ELR (cell line): ENCODE measurements at places on chromosomes 12 and 14.

DNA sequence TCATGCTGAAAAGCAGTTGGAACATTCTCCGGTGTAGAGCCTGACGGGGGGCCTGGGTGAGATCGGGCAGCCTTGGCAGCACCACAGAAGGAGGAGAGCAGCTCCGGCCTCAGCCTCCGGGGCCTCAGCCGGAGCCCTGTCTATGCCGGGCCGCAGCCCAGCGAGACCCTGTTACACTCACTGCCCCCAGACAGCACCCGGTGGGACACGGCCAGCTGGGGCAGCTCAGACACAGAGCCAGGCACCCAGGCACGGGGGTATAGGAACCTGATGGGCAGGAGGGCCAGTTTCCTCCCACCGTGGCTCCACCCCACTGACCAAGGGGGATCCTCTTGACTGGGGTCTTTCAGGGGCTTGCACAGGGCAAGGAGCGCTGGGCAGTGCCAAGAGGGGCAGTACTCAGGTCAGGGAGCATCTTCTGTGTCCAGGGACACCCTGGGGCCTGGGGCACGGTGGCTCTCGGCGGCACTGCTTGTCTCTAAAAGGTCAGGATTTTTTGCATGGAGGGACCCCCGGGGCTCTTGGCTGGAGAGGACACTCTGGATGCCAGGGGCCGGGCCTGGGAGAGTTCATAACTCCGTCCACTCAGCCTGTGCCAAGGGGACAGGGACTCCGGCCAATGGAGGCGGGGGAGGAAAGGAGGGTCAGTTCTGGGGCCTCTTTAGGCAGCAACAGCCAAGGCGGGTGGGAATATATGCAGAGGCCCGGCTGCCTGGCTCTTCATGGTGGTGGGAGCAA, 9.4 kb downstream of the INF2 start:
- DNase-seq = no peak

DNA sequence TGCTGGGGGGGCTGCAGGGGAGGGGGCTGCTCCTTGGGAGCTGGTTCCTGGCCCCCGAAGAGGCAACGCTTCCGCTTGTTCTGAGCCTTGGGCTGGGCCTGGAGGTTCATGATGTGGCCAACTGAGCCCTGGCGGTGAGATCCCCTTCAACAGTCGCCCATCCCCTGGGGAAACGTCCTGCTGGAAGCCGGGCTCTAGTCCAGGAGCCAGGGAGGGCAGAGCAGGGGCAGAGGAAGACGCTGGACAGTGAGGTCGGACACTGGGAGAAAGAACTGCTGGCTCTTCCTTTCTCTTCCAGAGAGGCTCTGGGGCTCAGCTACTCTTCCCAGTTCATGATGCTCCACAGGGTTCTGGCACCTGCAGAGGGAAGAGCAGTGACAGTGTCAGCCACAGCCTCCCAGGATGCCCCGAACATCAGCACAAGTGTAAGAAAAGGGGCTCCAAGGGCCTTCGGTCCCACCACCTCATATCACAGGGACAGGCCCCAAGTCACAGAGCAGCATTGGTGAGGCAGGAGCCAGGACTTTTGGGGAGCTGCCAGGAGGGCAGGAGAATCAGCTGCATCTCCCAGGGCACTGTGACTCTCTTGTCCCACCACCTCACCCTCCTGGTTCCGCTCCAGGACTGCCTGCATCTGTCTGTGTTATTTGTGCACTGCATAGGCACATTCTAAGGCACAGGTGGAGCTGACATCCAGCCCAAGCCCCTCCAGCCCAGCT, 25.9 kb upstream of the PNMA1 start:
- DNase-seq = no peak

DNA sequence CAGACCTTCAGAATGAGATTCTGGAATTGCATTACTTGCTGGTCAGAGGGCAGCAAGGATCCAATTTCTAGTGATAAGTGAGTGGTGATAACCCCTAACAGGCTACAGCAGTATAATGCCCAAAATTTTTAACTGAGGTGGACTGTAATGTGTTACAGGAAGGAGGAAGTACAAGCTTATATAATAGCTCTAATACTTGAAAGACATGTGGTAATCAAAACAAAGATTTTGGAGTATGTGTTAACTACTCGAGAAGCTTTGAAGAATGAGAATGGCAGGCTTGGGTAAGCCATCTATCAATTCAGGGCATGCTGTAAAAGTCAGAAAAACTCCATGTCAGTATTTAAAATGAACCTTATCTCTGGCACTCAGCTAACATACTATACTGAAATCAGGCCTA, 70.5 kb downstream of the ANKS1B start:
- DNase-seq = no peak

- DNase-seq = no peak
Measured at GRCh38 chr12:85191-85666, 18.7 kb downstream of the IQSEC3 start.

GRCh38 chr12:132545164-132545953, 55.4 kb downstream of the FBRSL1 start:
- DNase-seq = no peak

DNA sequence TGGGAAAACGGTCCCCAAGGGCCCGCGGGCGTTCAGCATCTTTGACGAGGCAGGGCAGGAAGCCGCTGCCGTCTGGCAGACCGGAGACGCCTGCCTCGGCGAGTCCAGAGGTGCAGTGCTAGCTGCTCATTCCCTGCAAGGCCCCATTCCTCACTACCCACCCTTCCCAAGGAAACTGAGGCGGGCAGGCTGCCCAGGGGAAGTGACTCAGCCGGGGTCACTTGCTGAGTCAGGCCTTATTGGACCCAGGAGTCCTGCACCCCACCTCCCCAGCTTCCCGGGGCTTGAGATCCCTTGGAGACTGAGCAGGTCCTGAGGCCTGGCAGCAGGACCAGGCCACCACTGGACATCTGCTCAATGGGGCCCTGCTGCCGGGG, 3.7 kb downstream of the SH2B3 start:
- peak; percentile 69 for DNase-seq

DNA sequence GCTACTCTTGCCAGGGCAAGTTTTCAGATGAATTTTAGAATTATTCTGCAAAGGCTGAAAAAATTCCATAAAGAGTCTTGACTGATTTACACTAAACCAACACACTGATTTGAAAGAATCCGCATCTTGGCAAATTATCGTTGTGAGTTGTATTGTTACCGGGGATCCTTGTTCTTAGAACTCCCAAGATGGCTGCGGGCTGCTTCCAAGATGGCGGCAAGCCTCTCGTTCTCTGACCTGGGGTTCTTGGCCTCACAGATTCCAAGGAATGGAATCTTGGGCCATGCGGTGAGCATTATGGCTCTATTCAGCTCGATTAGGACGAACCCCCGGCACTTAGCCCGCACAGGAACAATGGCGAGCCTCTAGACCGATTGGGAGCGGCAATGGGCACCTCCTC, 132.5 kb downstream of the ZNF664 start:
- no peak for DNase-seq

- no peak for DNase-seq
Measured at GRCh38 chr14:37088356-37089215, 83.8 kb downstream of the SLC25A21 start.

DNA sequence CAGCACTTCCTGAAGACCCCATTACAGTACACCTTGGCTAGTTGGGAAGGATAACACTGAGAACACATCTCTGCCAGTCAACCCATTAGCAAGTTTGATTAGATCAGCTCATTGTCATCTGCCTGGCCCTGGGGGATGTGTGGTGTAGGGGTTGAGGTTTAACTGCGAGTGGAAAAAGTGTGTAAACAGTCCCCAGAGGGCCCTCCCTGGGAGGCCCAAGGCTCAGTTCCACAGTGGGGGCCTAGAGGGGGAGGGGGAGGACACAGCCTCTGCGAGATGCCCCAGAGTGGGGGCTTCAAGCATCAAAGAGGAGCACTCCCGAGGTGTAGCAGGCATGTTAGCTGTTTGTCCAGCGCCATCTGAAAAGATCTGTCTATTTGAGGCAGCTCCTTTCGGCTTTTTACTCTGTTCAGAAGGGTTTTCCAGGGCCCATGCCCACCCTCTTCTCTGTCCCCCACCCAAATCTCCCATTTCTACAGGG, 344 bp downstream of the LPAR5 start:
- DNase-seq = no peak

GRCh38 chr12:112418608-112419296, at the start of gene PTPN11:
TSS of gene PTPN11 (plus strand) at chr12:112418947. CDS start at chr12:112419112, 165 bp downstream.
- DNase-seq = peak; percentile 88

- no peak for DNase-seq
Measured at GRCh38 chr12:113131556-113131955, 4.0 kb downstream of the RASAL1 start.

DNA sequence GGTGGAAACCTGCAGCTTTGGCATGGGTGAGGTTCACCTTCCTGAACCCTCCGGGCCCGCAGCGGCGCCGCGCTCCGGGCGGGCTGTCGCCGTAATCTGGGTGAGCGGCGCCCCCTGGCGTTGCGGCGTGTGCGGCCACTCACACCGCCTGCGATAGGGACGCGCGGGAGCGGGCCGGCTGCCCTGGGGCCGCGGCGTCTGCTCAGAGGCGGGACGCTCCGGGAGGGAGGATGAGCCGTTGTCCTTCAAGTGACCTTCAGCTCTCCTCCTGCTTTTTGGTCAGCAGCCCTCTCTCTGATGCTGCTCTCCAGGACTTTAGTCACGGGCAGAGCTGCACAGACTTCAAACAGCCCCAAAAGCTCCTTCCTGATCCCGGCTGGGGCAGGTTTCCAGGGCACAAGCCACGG, 211.7 kb upstream of the FKBP4 start:
- peak; percentile 63 for DNase-seq

- DNase-seq = peak; percentile 96
Measured at GRCh38 chr12:25151476-25151875, 43.5 kb downstream of the DNAI7 start.

- peak; percentile 75 for DNase-seq
Measured at GRCh38 chr12:54479421-54479820, 6.0 kb upstream of the GTSF1 start.

GRCh38 chr12:117155278-117156060, 34.8 kb downstream of the FBXO21 start:
- peak; percentile 77 for DNase-seq

GRCh38 chr12:49748306-49748705, 6.9 kb downstream of the TMBIM6 start:
- DNase-seq = no peak

DNA sequence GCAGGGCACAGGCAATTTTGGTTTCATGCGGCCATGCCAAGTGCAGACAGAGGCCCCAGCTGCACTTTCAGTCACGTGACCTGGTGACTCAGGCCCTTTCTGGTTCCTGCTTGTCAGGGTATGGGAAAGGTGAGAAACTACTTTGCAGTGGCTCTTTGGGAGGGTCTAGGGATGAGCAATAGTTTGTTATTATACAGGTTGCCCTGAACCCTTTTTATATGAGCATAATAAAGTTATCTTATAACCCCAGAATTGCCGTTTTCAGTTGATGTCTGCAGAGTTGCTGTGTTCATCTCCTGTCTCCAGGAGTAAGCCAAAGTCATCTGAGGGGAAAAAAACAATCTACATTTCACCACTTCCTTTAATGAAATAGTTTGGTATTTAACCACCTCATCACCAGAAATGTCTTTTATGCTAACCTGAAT, 30.9 kb upstream of the EMP1 start:
- DNase-seq = peak; percentile 80

- no peak for DNase-seq
Measured at GRCh38 chr14:99747167-99747566, 46.0 kb upstream of the EML1 start.

- no peak for DNase-seq
Measured at GRCh38 chr12:3646561-3647241, 106.2 kb downstream of the CRACR2A start.

- peak; percentile 21 for DNase-seq
Measured at GRCh38 chr12:57011438-57012424, 4.6 kb downstream of the TAC3 start.

DNA sequence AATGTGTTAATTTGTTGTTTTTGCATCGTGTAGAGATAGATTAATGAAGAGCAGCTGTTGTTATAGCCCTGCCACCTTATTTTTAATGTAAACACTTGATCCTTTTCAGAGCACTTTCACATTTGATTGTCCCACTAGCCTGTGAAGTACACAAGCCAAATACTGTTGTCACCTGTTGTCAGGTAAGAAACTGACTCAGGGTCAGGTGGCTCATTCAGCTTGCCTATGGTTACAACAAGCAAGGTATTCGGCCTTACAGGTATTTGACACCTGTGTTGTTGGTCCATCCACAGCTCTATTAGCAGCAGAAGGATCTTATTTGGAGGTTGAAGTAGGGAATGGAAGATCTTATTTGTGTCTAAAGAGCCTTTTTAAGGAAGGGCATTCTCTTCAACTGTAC, 108.9 kb downstream of the GPR135 start:
- no peak for DNase-seq

DNA sequence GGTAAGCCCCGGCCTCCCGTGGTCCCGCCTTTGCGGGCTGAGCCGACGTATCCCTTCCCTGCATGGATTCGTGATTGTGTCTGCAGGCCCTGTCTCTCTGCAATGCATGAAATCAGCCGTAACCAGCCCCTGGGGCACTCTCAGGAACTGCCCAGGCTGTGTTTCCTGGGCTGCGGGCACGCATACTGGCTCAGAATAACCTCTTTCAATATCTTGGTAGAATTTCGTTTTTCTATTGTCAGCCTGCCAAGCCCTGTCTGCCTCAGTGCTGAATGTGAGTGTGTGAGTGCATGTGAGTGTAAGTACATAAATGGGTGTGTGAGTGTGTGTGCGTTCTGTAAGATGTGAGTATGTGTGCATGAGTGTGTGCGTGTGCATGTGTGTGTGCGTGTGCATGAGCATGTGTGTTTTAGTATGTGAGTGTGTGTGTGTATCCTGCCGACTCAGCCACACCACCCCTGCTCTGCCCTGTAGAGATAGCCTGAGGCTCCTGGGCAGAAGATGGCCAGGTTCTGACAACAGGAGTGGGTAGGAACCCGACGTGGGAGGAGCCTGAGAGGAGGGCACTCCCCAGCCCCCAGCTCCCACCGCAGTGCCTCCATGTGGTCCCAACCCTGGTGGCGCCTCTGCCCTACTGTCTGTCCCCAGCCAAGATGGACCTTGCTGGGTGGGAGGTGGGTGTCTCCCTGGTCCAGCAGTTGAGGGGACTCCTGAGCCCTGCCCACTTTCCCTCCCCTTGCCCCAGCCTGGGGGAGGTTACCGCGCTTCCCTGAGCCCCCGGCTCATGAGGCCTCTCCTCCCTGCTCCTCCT, 268.8 kb downstream of the ADGRD1 start:
- no peak for DNase-seq

- peak; percentile 56 for DNase-seq
Measured at GRCh38 chr12:57759360-57759980, 4.6 kb downstream of the MARCHF9 start.

GRCh38 chr12:49627752-49628360, 4.5 kb downstream of the PRPF40B start:
- peak; percentile 69 for DNase-seq

- DNase-seq = no peak
Measured at GRCh38 chr14:37623971-37624370, 28.5 kb downstream of the TTC6 start.
